ENCODE measurements at places on chromosomes 12 and 14. TPM values are rescaled to one million over a fixed set of nuclear protein-coding genes. Genes with fewer than 3 reads are reported as not detected.

Gene KSR2
- total RNA-seq: 0.32 TPM

Gene PRB2
- total RNA-seq: not detected

Gene C12orf54
- total RNA-seq: not detected

Gene BBOF1
- total RNA-seq: 4.1 TPM

Gene CCDC177
- not detected for total RNA-seq

Gene ALG10
- 7.5 TPM for total RNA-seq

Gene MUCL1
- total RNA-seq: not detected

Gene SLC25A47
- total RNA-seq: 0.32 TPM

Gene CD163L1
- total RNA-seq: 3.4 TPM

Gene PARP2
- total RNA-seq: 10.3 TPM

Gene CYP46A1
- total RNA-seq: 0.40 TPM

Gene LGR5
- 0.37 TPM for total RNA-seq

Gene CRIP1
- 246 TPM for total RNA-seq

Gene PROX2
- total RNA-seq: not detected

Gene NAA30
- total RNA-seq: 4.4 TPM

Gene DNM1L
- 41.2 TPM for total RNA-seq

Gene P3H3
- 32.9 TPM for total RNA-seq

Gene RNASE12
- not detected for total RNA-seq

Gene KRT4
- total RNA-seq: not detected

Gene CELA1
- not detected for total RNA-seq

Gene ZFHX2
- 0.95 TPM for total RNA-seq

Gene PPFIA2
- 8.9 TPM for total RNA-seq

Gene RASSF8
- 332 TPM for total RNA-seq

Gene IL22
- not detected for total RNA-seq

Gene SH2B3
- total RNA-seq: 50.9 TPM

Gene TESPA1
- 15.3 TPM for total RNA-seq

Gene TMCC3
- total RNA-seq: 62.6 TPM

Gene TECPR2
- 12.6 TPM for total RNA-seq

Gene CPNE8
- total RNA-seq: 33.3 TPM

Gene ATL1
- 11.4 TPM for total RNA-seq

Gene EIF2B1
- 111 TPM for total RNA-seq

Gene SLC7A8
- total RNA-seq: 14.5 TPM

Gene IRF2BPL
- 40.0 TPM for total RNA-seq

Gene TRIM9
- 21.3 TPM for total RNA-seq

Gene SSTR1
- 10.1 TPM for total RNA-seq

Gene MYF6
- total RNA-seq: not detected

Gene CLEC9A
- total RNA-seq: not detected

Gene GUCY2C
- total RNA-seq: 20.5 TPM

Gene UBE3B
- 73.0 TPM for total RNA-seq

Gene GLIPR1L1
- not detected for total RNA-seq

Gene PPP2R3C
- 14.7 TPM for total RNA-seq
